NCI-H526 treated with DMSO at 0.1 percent for 48 hours (cell line): ENCODE measurements at places on chromosomes 2 and 18.

DNA sequence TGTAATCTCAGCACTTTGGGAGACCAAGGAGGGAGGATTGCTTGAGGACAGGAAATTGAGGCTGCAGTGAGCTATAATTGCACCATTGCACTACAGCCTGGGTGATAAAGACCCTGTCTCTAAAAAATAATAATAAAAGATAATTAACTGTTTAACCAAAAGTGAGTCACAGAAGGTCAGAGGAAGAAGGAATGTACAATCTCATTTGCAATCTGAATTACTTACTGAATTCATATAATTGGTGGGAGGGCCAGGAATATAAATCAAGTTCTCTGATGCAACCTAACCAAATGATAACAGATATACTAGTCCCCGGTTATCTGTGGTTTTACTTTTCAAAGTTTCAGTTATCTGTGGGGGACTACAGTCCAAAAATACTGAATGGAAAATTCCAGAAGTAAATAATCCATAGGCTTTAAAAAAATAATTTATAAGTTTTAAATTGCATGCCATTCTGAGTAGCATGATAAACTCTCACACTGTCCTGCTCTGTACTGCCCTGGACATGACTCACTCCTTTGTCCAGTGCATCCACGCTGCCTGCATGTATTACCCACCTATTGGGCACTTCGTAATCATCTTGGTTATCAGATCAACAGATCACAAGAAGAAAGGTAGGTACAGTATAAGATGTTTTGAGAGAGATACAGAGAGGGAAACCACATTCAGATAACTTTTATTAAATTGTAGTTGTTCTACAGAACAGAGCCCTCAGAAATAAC lies 12.8 kb upstream of the MATN3 start:
- DNase-seq: no peak

- DNase-seq: no peak
Measured at GRCh38 chr2:39434233-39434897, 2.7 kb downstream of the MAP4K3 start.

DNA sequence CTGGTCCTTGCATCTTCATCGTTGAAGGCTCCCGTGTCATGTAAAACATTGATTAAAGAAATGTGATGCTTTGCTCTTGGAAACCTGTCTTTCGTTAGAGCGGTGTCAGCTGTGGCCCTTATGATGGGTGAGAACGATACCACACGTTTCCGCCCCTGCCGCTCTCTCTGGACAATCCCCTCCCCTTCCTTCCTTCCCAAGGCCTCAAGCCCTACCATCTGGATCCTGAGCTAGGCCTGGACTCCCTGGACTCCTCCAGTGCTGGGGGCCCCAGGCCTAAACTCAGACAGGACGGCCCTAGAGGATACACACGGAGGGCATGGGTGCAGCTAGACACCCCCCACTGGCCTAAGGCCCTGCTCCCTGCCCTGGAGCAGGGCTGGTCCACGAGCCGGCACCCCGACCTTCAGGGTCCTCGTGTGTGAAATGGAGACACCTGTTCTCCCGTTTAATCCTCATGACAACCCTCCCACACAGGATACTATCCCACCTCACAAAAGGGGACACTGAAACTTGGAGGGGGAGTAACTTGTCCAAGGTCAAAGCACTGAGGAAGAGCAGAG lies 13.2 kb downstream of the BIN1 start:
- no peak for DNase-seq

DNA sequence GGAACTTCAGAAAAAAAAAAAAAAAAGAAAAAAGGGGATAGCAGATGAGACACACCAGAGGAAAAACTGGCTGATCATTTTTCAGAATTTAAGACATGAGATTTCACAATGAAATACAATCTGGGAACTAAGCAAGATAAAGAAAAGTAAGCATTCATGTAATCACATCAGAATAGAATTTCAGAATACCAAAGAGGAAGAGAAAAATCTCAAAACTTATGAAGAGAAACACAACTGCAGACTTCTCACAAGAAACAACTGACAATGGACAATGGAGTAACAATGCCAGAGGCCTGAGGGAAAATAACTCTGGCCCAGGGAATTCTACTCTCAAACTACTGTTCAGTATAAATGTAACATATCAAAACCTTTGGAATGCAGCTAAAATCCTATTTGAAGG lies 13.2 kb upstream of the RRM2 start:
- DNase-seq: no peak

GRCh38 chr2:151525821-151526373 lies 116.2 kb downstream of the RIF1 start:
- DNase-seq: no peak

DNA sequence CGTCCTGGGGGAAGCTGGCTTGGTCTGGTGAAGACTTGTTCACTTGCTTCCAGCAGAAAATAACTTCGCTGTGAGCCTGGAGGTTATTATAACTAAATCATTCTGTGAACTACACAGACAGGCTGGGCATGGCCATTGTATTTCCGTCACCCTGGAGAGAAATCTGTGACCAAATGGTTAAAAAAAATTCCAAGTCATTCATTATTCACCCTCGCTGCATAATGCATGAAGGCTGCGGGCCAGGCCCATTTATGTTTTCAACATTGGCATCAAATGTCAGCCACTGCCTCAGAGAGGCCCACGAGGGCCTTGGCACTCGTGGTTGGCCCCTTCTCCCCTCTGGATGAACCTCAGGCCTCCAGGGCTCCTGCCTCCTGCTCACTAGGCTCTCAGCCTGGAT lies 57.7 kb downstream of the RRM2 start:
- no peak for DNase-seq
